ENCODE measurements at places on chromosomes 3 and 15.

DNA sequence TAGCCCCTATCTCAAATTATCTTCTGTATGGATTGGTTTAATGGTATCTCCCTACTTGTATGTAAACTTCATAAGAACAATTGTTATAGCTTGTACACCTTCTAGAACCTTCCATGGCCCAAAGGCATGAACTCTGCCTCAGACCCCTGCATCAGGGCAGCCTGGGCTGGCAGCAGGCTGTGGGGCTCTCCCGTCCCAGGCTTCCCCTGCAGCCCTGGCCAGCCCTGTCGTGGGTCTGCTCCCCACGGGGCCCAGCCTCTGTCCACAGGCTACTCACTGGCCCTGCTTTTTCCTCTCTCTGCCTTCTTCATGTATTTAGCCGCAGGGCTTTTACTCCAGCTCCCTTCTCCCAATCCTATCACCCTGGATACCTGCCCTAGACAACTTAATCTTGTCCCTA lies 4.4 kb downstream of the SCN5A start:
- no peak for DNase-seq

DNA sequence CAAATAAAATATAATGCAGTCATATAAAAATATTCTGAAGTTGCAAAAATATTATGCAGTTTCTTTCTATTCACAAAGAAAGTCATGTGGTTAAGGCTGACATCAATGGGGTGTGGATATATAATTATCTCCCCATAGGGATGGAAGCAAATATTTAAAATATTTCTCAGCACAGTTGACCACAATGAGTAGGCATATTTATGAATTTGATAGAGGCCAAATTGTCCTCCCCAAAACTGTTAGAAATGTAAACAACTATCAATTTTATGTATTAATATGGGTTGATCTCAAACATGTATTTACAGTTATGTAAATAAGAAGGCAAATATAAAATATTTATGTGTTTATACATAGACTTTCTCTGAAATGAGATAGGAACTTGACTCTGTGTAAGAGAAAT lies 246.0 kb upstream of the CBLB start:
- no peak for DNase-seq

DNA sequence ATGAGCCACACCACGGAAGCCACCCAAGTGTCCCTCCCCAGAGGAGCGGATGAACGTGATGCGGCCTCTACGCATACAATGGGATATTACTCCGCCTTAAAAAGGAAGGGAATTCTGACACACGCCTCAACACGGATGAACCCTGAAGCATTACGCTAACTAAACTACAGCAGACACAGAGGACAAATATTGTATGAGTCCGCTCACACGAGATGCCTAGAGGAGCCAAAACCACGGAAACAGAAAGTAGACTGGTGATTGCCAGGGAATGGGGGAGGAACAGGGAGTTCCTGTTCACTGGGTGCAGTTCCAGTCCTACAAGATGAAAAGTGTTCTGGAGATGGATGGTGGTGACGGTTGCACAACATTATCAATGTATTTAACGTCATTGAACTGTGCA lies 32.7 kb downstream of the SRGAP3 start:
- DNase-seq = no peak

DNA sequence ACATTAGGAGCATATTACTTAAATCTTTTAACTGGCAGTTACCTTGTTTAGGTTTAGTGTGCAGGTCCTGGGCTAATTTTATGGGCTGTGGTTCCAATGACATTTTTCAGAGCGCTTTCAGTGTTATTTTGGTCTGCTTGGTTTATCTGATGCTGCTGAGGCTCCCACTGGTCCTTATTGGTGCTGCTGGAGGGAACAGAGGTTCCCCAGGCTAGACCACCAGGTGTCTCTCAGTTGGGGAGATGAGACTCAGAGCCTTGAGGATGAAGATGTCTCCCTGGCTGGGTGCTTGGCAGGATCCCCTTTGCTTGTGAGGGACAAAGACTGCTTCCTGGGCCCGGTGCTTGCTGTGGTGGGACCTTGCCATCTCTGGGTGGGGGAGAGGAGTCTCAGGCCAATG lies 28.3 kb upstream of the TASOR start:
- DNase-seq = no peak

DNA sequence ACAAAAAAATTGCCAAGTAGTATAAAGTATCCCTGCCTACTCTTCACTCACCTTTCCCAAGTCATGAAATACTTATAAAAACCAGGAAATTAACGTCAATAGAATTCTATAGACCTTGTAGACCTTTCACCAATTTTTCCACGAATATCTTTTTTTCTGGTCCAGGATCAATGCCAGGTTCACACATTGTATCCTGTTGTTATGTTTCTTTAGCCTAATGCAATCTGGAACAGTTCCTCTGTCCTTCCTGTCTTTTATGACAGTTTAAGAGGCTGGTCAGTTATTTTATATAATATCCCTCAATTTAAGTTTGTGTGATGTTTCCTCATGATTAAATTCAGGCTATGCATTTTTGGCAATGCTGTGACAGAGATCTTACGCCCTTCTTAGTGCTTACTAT lies 63.2 kb upstream of the MAGI1 start:
- DNase-seq = no peak
